ENCODE measurements at places on chromosomes 5 and 9.

DNA sequence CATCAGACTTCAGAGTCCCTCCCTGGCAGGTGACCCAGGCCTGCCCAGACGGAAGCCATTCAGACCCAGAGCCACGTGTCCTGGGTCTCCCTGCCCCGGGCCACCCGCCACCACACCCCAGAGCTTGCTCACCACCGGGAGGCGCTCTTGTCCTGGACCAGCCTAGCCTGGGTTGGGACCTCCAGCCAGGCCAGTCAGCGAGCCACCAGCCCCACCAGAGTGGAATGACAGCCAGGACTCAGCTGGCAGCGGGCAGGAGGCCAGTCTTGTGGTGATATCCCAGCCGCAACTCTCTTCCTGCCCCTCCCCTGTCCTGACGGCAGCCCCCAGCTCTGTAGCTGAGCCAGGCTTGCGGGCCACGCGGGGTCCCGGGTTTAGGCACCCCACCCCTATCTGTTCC lies 1.7 kb upstream of the PTGDS start:
- DNase-seq = no peak

DNA sequence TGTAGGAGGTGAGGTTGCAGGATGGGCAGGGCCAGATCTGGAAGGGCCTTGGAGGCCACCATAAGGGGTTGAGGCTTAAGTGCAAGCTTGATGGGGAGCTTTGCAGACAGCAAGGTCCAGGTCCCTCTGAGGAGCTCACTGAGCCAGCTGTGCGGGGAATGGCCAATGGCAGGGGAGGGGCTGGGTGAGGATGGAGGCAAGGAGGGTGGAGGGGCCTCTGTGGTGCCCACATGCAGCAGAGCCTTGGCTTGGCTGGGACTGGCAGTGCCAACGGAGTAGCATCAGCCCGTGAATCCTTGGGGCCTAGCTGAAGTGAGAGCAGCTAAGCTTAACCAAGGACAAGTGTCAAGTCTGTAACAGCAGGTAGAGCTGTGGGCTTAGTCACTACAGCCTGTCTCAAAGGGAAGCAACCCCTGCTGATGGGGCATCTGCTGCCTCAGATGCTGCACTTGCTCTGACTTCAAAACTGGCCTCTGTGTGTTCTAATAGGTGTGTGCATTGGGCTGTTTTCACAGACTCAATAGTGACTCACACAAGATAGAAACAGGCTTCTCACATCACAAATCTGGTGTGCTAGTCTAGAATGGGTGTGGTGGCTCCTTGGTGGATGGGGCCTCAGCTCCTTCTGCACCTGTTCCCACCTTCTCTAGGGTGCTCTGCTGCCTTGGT lies 16.3 kb downstream of the GALNT12 start:
- DNase-seq = no peak

- DNase-seq = no peak
These were observed 1.3 kb upstream of the SUSD3 start for GRCh38 chr9:93057042-93057702.

DNA sequence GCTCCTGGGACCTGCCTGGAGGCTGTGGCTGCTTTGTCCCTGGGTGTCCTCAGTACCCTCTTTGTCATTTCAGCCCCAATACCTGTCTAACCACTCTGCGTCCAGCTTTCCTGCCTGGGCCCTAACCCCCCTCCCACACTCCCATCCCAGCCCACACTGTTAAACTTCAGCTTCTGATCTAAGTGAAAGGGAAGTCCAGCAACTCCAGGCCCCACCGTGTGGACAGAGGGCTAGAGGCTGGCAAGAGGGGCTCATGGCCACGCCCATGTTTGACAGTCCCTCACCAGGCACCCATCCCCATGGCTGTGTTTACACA lies 56.3 kb downstream of the SEMA4D start:
- no peak for DNase-seq

GRCh38 chr9:115694014-115694413 lies 459.6 kb upstream of the PAPPA start:
- no peak for DNase-seq

DNA sequence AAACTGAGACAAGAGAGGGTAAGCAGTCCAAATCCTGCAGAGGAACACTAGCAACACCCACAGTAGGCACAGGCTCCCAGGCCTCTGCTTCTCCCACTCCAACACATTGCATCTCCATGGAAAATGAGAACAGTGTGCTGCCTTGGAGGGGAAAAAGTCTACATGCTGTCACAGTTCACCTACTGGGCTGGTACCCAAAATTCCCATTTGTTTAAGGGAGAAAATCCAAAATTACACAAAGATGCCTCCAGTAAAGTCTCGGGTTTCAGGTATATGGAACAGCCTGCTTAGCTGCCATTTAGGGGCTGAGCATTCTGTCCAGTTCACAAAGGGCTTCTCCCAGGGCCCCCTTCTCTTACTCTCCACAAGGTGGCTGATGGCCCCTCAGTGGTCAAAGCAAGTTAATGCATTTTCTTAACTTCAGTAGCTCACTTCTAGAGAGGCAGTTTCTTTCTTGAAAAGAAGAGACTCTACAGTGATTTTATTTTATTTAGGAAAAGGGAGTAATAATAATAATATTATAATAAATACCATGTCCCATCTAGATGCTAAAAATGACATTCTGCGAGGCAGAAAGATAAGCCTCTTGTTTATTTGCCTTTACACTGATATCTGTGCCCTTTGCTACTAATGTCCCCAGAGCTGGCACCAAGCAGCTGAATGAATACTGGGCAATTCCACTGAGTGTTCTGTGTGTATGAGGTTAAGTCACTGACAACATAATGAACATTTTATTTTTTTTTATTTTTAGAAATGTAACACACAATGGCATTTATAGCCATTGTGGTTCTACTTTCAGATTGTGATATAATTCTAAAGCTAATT lies 89.4 kb downstream of the RGS7BP start:
- DNase-seq = no peak

DNA sequence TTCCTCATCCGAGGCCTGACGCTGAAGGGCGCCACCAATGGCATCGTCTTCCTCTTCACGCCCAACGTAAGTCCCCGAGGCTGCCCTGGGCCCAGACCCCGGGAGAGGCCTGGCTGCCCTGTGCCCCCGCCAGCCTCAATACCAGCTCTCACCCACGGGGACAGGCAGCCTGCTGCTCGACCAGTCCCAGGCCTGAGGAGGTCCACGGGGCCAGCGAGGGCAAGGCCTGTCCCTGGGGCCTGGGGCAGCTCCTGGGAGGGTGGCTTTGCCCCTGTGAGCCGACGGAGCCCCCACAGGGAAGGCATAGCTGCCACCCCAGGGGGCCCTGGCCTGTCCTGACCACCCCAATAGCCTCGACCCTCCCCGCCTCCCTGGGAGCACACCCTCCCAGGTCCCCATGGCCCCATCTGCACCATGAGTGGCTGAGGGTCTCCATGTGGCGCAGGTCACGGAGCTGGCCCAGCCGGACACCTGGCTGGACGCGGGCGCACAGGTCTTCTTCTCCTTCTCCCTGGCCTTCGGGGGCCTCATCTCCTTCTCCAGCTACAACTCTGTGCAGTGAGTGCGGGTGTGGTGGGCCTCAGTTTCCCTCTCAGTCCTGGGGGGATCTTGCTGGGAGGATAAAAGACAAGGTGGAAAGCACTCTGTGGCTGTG lies 11.5 kb upstream of the SLC6A18 start:
- no peak for DNase-seq

- no peak for DNase-seq
These were observed 74.5 kb downstream of the RASEF start for GRCh38 chr9:82988488-82988887.

GRCh38 chr5:97778451-97778850 lies 595.4 kb upstream of the RIOK2 start:
- DNase-seq = no peak

- DNase-seq = no peak
These were observed 103.6 kb upstream of the EGFLAM start for GRCh38 chr5:38154615-38155204.

DNA sequence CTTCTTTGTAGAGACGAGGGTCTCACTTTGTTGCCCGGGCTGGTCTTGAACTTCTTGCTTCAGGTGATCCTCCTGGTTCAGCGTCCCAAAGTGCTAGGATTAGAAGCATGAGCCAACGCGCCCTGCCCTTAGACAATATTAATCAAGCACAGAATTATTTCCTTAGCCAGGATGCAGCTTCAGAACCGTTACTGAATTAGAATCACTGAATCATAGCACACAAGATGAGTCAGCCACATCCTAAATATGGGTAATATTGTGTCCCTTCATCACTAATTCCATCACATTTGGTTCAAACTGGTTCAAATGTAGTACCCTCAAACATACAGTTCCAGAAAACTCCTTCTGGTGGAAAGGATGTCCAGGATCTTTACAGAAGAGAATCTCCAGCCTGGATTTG lies 82.7 kb downstream of the BNC2 start:
- DNase-seq = no peak

GRCh38 chr9:82108941-82109340 lies 120.4 kb downstream of the SPATA31D1 start:
- no peak for DNase-seq

DNA sequence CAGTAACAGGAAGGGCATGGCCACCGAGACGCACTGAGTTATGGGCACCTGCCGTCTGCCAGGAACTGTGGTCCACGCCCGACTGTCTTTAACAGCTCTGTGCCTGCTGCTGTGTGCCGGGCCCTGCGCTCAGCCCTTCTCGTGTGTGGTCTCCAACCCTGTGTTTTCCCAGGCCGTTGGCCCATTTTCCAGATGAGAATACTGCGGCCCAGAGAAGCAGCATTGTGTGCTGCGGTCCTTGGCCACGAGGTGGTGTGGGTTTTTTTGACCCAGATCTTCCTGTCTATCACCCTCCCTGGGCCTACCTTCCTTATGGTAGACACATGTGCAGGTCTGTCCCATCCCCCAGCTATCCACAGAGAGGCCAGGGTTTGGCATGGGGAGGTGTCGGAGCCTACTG lies 47.0 kb downstream of the RXRA start:
- DNase-seq = no peak

DNA sequence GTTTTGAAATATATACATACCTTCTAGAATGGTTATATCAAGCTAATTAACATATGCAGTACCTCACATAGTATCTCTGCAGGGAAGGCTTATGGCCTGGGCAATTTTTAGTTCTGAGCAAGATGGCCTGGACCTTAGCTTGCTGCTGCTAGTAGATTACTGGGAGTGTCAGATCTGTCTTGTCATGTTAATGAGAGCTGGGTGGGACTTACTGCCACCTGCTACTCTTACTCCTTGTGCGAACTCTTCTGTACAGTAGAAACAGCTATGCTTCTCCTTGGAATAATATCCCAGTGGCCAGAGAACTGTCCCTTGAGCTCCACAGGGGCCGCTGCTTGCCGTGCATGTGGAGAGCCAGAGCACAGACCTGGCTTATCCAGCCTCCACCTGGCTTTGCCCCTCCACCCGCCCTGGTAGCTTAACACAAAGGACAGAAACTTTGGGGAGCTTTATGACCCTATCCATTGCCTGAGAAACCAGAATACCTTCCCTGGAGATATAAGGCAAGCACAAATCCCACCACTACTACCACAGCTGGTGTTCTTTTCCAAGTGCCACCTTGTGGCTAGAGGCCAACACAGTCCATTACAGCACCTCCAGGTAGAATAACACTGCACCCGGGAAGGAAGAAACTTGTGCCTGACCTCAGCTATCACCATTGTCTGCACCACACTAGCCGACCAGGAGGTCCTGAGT lies 74.4 kb upstream of the RUSC2 start:
- DNase-seq = no peak

DNA sequence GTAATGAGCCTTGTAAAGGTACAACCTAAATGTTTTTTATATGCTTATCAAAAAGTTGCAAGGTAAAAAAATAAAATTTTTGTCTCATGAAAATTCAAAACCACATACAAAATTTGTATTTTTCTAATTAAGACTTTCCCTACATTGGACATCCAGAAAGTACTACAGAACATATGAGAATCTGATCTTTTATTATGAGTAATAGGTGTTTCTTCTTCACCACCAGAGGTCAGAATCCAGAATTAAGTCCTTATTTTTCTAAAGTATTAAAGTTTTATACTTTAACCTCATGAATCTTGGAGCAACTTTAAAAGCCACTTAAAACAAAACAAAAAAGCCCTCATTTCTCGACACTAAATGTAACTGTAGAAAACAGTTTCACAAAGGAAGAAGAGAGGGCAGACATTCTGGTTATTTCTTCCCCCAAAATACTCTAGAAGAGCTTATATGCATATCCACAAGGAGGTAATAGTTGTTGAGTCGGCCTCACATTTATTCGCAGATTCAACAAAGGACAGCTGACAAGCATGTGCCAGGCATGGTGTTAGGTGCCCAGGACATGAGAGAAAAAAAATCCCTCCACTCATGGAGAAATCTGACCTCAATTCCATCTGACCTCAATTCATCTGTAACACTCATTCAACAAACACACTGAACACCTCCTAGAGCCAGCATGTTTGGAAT lies 69.3 kb downstream of the MLLT3 start:
- no peak for DNase-seq

GRCh38 chr5:50763351-50763750 lies 96.9 kb downstream of the PARP8 start:
- no peak for DNase-seq

- DNase-seq = no peak
These were observed 47.0 kb downstream of the UBE2QL1 start for GRCh38 chr5:6495433-6496206.

- DNase-seq = no peak
These were observed 30.3 kb downstream of the ADAMTS6 start for GRCh38 chr5:65451436-65451835.

DNA sequence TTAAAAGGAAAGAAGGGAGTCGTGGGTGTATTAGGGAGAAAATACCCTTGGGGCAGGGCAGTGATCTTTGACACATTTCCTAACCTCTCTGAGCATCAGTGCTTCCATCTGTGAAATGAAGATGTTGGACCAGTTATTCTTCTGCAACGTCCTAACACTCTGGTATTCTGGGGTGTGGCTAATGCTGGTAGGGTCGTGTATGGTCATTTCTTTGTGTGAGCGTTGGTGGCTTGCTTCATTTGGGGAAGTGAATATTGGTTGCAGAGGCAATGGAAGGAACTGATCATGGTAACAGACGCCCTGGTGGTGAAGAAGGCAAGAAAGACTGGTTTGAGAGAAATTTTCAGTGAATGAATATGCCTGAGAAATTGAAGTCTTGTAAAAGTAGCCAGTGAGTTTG lies 67.9 kb upstream of the TTC23L start:
- no peak for DNase-seq

DNA sequence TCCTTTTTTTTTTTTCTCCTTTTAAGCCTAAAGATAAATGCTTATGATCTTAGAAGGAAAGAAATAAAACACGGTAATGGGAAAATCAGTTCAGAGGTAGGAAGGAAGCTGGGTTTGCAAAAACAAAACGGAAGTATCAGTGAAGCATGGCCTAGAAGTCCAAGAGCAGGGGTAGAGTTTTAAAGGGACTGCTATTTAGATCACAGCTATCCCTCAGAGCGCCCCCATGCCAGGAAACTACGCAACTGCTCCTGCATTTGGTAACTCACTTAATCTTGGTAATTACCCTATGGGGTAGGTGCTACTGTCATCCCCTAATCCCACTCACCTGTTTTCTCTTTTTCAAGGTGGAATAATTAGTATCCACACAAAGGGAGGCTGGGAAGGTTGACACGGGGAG lies 16.0 kb downstream of the TLE1 start:
- DNase-seq = no peak

GRCh38 chr9:133543772-133544467 lies 9.4 kb downstream of the ADAMTSL2 start:
- DNase-seq = no peak

GRCh38 chr5:178940569-178941360 lies at the start of gene ZNF454:
ZNF454 (plus strand) TSS chr5:178941198; CDS start chr5:178942792, 1,594 bp downstream.
- DNase-seq = no peak
